Activated naive CD4-positive, alpha-beta T cell treated with anti-CD3 and anti-CD28 coated beads, Interleukin-2, amount 50 U/mL, for 72 hours (primary cell): ENCODE measurements at places on chromosomes 5 and 9. TPM values are rescaled to one million over a fixed set of nuclear protein-coding genes. Genes with fewer than 3 reads are reported as not detected.

DNA sequence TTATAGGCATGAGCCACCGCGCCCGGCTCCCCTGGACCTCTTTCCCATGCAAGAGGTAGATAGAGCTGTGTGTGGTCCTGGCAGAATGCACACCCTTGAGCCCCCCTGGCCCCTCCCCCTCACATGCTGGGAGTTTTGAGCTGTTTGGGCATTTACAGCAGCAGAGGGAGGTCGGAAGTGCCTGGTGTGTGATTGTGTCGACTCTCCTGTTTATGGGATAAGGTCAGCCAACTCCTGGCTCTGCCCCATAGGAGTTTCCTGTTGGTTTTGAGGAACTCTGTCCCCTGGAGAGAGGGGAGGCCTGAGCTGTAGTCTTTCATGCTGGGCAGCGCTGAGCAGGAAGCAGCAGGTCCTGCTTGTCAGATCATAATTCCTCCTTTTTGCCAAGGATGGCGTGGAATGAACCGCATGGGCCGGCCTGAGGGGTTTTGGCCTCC is 6.0 kb downstream of the LRRC8A start:
- DNase-seq = no peak

GRCh38 chr5:32499261-32499660 is 54.7 kb upstream of the ZFR start:
- DNase-seq = no peak

- no peak for DNase-seq
Observed at GRCh38 chr9:31325778-31326177, 1058.7 kb upstream of the ACO1 start.

GRCh38 chr9:111305914-111306313 is 24.1 kb downstream of the OR2K2 start:
- no peak for DNase-seq

DNA sequence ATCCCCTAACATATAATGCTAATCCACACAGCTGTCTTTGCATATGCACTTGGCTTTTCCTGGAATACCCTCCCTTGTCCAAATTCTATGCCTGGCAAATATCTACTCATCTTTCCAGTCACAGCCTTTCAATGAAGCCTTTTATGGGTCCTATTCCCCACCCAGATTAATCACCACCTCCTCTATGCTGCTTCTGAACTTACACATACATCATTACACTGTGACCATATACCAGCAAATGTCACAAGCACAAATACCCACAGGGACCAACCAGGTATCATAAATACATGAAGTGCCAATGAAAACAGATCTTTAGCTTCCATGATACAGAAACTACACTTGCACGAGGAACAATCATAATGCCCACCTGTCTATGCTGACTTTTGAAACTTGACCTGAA is 22.3 kb downstream of the LPAR1 start:
- DNase-seq = no peak

DNA sequence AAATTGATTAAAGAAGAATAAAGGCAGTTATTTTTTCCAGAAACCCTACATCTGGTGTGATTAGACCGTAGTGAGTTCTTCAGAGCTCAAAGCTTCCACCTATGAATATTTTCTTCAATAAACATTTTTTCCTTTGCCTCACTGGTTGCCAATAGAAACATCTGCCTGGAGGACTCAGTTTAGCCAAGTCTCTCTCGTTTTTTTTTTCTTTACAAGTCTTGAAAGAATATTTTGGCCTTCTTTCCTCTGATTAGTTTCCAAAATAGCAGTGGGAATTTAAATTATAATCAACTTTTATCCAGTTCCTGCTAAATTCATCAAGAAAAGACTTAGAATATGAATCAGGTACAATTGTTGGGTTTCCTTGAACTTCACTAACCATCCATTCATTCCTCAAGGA is 897.5 kb downstream of the TLE1 start:
- no peak for DNase-seq

DNA sequence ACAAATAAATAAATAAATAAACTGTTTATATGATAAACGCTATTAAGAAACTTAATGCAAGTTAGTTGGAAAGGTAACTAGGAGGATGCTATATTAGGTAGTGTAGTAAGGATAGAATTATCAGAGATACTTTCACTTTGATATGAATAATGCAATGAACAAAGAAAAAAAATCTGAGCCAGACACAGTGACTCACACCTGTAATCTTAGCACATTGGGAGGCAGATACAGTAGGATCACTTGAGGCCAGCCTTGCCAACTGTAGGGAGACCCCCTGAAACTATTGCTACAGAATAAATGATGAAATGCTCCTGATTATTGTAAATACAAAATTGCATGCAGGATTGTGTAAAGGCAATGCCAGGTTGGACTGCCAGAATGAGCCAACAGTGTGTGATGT is 109.2 kb downstream of the ANXA2R start:
- no peak for DNase-seq

GRCh38 chr9:5263351-5264218 is 32.4 kb downstream of the INSL4 start:
- no peak for DNase-seq

DNA sequence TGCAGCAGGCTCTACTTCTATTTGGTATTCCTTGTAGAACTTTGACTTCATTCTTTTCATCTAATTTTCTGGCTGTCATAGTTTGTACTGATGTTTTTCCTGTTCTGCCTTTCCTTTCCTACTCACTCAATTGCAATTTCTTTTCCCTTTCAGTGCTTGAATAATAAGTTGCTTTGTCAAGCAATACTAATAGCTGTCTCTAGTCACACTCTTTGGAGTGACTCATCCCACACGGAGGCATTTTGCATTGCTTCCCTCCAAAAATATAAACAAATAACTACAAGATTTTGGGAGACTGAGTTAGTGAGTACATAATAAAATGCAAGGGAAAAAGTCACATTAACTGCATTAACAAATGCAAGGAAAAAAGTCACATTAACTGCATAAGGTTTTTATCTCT is 465.9 kb downstream of the CDH9 start:
- DNase-seq = no peak

- DNase-seq = no peak
Observed at GRCh38 chr5:122500245-122501088, 188.4 kb downstream of the SNCAIP start.

DNA sequence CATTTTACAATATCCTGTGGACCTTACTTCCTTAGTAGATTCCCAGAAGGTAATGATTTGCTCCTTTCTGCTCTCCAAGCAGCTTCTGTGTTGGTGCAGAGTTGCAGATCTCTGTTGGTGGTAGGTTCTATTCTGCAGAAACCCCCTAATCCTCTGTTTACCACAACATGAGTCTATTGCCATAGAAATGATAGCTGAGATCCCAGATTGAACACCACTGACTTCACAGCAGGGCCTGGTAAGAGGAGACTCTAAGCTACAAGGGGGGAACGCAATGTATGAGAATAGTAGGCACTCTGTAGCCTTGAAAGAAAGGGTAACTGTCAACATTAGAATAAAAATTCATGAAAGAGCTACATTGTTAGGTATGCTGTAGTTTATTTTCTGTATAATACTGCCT is 59.5 kb downstream of the MUSK start:
- DNase-seq = no peak

GRCh38 chr9:88820055-88820454 is 171.2 kb upstream of the S1PR3 start:
- DNase-seq = no peak

- no peak for DNase-seq
Observed at GRCh38 chr9:35273591-35273990, 111.8 kb downstream of the UNC13B start.

- DNase-seq = no peak
Observed at GRCh38 chr5:88881571-88881971, 1.4 kb downstream of the MEF2C start.

The PLPPR1 gene
- not detected for total RNA-seq

DNA sequence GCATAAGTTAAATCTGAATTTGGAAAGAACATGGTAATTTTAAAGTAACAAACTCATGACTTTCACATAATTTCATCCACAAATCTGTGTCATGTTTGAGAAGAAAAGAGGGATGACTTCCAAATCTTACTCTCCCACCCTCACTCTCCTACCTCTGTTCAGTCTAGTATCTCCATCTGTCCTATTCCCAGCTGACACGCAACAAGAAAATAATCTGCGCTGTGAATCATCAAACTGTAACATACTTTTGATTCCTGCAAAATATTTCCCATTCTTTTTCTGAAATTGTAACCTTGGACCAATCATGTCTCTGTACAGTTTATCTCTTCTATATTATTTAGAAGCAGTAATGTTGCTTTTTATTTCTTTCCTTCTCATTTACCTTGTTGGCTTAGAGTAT is 91.4 kb downstream of the SLC12A2 start:
- no peak for DNase-seq
